ENCODE measurements at places on chromosomes 1 and 21.

- H3K27me3 ChIP-seq, result no peaks in the 10 kb centered on the region
- H3K4me1 ChIP-seq, result no peaks in the 10 kb centered on the region
- no peak overlapping the region for H3K27ac ChIP-seq
- no peak overlapping the region for H3K4me3 ChIP-seq
These were observed 339.7 kb downstream of the USP25 start for GRCh38 chr21:16069178-16070112.

DNA sequence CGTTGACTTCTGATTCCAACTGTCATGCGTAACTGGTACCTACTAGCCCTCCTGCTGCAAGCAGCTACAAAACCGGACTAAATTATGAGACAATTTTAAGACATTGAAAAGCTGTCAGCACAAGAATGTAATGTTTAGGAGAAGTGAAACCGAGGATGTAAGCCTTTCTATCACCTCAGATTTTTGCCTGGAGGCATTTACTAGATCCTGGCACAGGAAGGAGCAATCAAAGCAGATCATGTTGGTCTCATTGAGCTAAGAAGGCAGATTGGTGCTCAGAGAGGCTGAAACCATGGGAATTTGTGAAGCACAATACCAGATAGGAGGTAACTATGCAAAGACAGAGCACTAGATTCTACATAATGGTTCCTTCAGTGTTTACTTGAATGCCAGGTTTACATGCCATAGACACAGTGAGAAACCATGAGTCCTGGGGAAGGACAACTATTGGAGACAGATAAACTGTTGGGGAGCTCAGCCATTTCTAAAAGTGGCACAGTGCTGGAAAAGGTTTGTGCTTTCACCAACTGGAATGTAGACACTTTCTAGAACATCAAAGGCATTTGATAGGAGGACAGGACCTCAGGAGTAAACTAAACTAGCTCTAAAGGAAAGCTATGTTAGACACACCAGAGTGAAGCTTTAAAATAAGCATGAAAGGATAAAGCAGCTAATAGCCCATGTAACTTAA lies 179.4 kb downstream of the LYPLAL1 start:
- no peak for DNase-seq
- no peak overlapping the region for H3K27ac ChIP-seq
- no peaks in the 10 kb centered on the region for H3K36me3 ChIP-seq
- no peaks in the 10 kb centered on the region for H3K4me1 ChIP-seq
- no peak overlapping the region for H3K4me3 ChIP-seq
- no peaks in the 10 kb centered on the region for H3K27me3 ChIP-seq

GRCh38 chr21:29360799-29361765 lies 62.4 kb downstream of the BACH1 start:
- no peak overlapping the region for H3K27ac ChIP-seq
- no peak for DNase-seq
- H3K4me3 ChIP-seq, result no peak overlapping the region

- H3K36me3 ChIP-seq, result no peaks in the 10 kb centered on the region
- peaks cover 68% of the 10 kb centered on the region for H3K27me3 ChIP-seq
- peaks cover 5% of the 10 kb centered on the region for H3K4me1 ChIP-seq
These were observed 7.1 kb upstream of the PHLDA3 start for GRCh38 chr1:201475915-201476669.

GRCh38 chr1:232816324-232816723 lies 11.1 kb downstream of the MAP10 start:
- no peaks in the 10 kb centered on the region for H3K4me1 ChIP-seq
- peaks cover 12% of the 10 kb centered on the region for H3K27me3 ChIP-seq
- no peaks in the 10 kb centered on the region for H3K36me3 ChIP-seq
- DNase-seq, result no peak
- no peak overlapping the region for H3K27ac ChIP-seq

GRCh38 chr1:67738401-67738800 lies 53.4 kb downstream of the GADD45A start:
- H3K4me3 ChIP-seq, result no peak overlapping the region
- H3K36me3 ChIP-seq, result no peaks in the 10 kb centered on the region
- H3K27ac ChIP-seq, result no peak overlapping the region
- no peak for DNase-seq
- H3K4me1 ChIP-seq, result peaks cover 12% of the 10 kb centered on the region
- H3K27me3 ChIP-seq, result no peaks in the 10 kb centered on the region

DNA sequence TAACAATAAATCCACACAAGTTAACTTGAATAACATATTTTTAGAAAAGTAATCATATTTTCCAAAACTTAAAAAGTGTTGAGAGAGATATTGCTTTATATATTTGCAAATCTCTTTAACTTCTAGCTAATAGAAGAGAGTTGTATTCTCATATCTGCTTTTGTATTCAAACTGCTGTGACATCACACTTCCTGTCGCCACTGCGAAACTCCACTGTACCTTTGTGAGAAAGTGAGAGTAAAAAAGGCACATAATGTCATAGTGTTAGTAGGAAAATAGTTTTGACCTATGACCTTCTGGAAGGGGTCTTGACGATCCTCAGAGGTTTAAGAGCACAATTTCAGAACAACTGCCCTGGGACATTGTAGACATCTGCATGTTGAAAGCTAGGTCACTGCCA lies 21.6 kb downstream of the AK5 start:
- no peak overlapping the region for H3K4me3 ChIP-seq
- no peaks in the 10 kb centered on the region for H3K36me3 ChIP-seq
- no peaks in the 10 kb centered on the region for H3K4me1 ChIP-seq

All from central memory CD8-positive, alpha-beta T cell (primary cell).